ENCODE measurements at places on chromosomes 1 and 21.

- DNase-seq: no peak
- no peak overlapping the region for H3K27ac ChIP-seq
- H3K4me1 ChIP-seq: no peaks in the 10 kb centered on the region
- no peak overlapping the region for H3K4me3 ChIP-seq
- H3K27me3 ChIP-seq: no peaks in the 10 kb centered on the region
Measured at GRCh38 chr21:29453511-29453910, 154.8 kb downstream of the BACH1 start.

DNA sequence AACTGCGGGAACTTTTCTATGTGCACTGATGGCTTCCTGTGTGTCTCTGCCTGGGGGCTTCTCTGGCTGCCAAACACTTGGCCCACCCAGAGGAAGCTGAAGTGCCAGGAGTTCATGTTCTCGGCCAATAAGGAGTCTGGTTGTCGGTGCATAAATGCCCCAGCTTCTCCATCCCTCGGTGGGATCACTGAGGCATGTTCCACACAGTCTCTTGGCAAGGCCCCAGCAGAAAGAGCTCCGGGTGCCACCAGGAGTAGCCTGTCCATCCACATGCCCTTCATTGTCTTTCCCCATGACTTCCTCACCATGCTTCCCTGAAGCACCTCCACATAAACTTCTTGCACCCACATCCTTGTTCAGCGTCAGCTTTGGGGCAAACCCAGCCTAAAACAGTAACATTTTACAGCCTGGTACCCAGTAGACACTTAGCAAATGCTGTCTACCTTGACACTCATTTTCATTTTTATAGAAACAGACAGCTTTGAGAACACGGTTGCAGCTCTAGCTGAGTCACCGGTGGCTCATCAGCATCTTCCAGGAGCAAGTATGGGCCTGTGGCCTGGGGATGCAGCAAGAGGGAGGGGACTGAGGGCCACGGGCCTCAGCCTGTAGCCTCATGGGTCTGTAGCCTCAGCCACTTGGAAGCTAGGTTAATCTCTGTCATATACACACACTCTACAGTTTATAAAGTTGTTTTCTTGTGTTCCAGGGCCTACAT, 14.8 kb upstream of the CDCP2 start:
- H3K36me3 ChIP-seq: no peaks in the 10 kb centered on the region
- no peak overlapping the region for H3K4me3 ChIP-seq
- DNase-seq: no peak

DNA sequence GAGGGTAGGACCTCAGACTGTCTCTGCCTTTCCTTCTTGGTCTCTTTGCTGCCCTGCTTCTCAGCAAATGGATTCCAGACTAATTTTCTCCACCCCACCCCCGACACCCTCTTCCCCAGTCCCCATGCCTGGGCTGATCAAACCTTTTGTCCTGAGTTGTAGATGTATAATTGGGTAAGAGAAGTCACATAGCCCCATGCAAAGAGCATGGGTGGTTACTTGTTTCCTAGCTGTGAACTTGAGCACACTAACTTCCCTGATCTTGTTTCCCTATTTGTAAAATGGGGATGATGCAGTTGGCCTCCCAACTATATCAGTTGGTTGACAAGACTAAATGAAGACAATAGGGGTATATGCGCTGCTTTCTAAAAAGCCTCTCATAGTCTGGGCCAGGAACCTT, 9.2 kb downstream of the PADI6 start:
- no peak for DNase-seq
- peaks cover 29% of the 10 kb centered on the region for H3K27me3 ChIP-seq
- H3K4me3 ChIP-seq: no peak overlapping the region
- no peaks in the 10 kb centered on the region for H3K4me1 ChIP-seq

DNA sequence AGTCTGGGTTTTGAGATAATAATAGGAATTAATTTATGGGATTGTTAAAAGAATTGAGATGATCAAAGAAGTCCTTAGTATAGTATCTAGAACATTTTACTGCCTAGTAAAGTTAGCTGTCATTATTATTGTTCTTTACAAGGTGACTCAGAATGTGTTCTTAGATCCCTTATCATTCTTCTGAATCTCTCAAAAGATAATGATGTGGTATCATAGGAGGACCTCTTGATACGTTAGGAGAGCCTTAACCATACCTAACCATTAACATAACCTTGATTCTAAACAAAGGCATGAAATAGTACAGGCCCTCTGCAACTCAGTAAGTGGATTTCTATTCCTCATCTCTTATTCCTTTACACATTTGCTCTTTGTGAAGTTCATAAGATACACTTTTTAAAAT, 246.6 kb upstream of the CACYBP start:
- peaks cover 6% of the 10 kb centered on the region for H3K4me1 ChIP-seq
- no peaks in the 10 kb centered on the region for H3K36me3 ChIP-seq
- no peaks in the 10 kb centered on the region for H3K27me3 ChIP-seq
- H3K4me3 ChIP-seq: no peak overlapping the region
- H3K27ac ChIP-seq: no peak overlapping the region
- DNase-seq: no peak

DNA sequence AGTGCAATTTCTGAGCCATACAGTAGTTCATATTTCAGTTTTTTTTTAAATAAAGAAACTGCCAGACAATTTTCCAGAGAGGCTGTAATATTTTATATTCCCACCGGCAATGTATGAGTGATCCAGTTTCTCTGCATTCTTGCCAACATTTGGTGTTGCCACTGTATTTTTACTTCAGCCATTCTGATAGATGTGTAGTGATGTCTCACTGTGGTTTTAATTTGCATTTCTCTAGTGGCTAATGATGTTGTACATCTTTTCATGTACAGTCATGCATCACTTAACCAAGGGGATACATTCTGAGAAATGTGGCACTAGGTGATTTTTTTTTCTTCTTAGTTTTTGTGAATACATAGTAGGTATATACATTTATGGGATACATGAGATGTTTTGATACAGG, 99.6 kb downstream of the CENPF start:
- H3K27ac ChIP-seq: no peak overlapping the region
- no peak for DNase-seq
- H3K4me3 ChIP-seq: no peak overlapping the region
- H3K36me3 ChIP-seq: no peaks in the 10 kb centered on the region
- H3K27me3 ChIP-seq: no peaks in the 10 kb centered on the region

DNA sequence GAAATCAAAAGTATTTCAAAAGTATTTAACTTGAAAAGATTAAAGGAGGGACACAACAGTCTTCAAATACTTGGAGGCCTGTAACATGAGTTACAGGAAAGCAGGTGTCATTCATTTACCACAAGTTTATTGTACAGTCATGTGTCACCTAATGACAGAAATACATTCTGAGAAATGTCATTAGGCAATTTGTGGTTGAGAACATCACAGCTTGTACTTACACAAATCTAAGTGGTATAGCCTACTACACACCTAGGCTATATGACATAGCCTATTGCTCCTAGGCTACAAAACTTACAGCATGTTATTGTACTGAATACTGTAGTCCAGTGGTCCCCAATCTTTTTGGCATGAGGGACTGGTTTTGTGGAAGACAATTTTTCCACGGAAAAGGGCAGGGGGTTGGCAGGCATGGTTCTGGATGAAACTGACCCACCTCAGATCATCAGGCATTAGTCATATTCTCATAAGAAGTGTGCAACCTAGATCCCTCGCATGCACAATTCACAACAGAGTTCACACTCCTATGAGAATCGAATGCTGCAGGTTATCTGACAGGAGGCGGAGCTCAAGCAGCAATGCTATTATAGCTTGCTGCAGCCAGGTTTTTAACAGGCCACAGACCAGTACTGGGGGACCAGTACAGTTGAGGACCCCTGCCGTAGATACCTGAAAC, 25.0 kb upstream of the PHTF1 start:
- H3K36me3 ChIP-seq: no peaks in the 10 kb centered on the region
- no peak for DNase-seq
- no peaks in the 10 kb centered on the region for H3K27me3 ChIP-seq
- H3K4me3 ChIP-seq: no peak overlapping the region
- no peak overlapping the region for H3K27ac ChIP-seq

GRCh38 chr1:30417001-30417700, 306.2 kb downstream of the MATN1 start:
- DNase-seq: peak; percentile 77
- H3K4me3 ChIP-seq: no peak overlapping the region
- H3K27ac ChIP-seq: no peak overlapping the region
- H3K27me3 ChIP-seq: no peaks in the 10 kb centered on the region
- no peaks in the 10 kb centered on the region for H3K36me3 ChIP-seq

DNA sequence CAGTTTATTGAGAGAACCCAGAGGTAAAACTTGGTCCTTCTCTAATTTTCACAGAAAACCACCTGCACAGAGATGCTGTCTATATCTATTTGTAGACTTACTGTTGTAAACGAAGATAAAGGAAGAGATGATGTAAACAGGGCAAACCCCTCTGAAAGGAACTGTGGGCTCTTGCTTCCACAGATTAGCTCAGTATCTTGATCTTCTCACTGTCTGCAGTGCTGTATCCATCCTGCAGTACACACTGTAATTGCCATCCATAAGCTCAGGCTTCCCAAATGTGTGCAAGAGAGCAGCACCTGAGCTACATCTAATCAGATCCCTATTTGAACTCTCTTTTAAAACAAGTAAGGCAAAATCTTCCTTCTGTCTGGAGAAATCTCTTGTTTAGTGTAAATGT, 16.6 kb upstream of the RWDD3 start:
- no peak overlapping the region for H3K27ac ChIP-seq
- H3K4me1 ChIP-seq: no peaks in the 10 kb centered on the region
- DNase-seq: no peak
- peaks cover 10% of the 10 kb centered on the region for H3K36me3 ChIP-seq

DNA sequence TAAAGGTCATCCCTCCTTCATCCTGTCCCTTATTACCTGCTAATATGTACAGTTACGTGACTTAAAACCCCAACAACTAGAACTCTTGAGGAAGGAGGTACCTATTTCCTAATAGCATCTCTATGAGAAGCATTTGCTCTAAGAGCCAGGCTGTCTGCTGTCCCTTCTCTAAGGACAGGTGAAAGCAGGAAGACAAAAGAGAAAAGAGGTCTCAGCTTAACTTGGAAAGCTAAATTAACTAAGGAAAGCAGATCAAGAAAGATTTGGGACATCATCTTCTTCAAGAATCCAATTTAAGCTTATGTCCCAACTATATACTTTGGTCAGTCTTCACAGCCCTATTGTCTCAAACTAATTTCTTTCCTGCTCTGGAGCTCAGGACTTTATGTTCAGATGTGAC, 2.9 kb downstream of the EGLN1 start:
- H3K4me1 ChIP-seq: peaks cover 51% of the 10 kb centered on the region
- H3K27me3 ChIP-seq: no peaks in the 10 kb centered on the region
- no peak overlapping the region for H3K27ac ChIP-seq

DNA sequence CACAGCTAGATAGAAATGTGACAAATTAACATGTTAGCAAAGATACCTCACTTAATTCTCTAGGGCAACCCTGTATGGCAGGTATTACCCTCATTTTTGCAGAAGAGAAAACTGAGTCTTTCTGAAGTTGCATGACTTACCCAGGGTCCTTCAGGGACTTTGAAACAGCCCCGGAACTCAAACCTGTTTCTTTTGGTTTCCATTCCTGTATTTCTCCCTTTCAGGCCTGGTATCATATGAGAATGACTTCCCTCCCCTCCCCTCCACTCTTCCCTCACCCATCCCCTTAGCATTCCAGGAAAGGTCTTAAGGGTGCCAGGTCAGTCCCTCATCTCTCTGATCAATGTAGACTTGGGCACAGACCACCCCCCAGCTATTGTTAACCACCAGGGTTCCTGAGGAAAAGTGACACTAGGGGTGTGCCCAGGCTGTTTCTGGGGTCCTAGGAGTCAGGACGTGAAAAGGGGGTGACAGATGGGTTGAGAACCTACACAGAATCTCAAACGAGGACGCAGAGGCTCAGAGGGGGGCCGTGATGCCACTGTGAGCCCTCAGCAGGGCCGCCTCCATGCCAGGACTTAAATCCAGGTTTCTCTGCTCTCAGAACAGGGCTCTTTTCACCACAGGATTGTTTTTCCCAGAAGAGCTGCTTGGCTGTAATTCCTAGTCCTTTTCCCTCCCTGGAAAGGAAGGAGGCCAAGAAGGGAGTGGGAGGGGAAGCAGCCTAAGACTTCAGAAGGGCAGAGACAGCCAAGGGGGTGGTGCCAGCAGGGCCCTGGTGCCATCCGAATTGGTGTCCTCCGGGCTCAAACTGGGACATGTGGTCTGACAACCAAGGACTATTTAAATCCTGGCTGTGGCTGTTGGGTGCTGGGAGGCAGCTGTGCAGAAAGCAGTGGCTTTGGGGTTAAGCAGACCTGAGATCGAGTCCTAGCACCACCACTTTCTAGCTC, 2.1 kb upstream of the WASF2 start:
- H3K27ac ChIP-seq: peak overlapping the region; percentile 100
- no peaks in the 10 kb centered on the region for H3K27me3 ChIP-seq
- H3K4me3 ChIP-seq: no peak overlapping the region
